ENCODE measurements at places on chromosomes 11 and 22.
A peak's percentile ranks its signal among the peaks of the same experiment; 100 is the strongest.

DNA sequence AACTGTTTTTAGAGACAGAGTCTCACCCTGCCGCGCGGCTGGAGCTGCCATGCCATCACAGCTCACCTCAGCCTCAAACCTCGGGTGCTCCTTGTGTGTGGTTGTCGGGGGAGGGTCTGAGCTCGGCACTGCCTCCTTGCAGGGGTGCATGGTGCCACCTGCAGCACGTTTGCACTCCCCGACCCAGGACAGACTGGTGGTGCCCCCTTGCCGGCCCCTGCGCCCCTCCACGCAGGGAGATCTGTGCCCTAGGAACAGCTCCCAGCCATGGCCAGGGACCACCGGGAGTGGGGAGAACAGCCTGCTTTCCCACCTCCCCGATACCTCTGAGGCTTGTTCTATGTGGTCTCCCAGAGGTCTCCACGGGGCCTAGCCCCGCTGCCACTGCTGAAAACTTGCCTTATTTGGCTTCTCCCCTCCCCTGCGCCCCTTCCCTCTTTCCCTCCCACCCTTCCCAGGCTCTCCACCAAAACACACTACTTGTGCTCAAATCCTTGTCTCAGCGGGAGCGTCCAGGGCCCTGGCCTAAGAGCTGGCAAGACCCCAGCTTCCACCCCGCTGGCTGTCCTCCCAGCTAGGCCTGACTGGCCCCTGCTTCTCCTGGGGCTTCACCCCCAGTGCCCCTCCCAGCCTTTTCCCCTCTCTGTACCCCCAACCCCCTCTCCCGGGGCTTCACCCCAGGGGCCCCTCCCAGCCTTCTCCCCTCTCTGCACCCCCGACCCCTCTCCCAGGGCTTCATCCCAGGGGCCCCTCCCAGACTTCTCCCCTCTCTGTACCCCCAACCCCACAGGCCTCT, 13.4 kb upstream of the TPCN2 start:
- DNase-seq, result no peak

DNA sequence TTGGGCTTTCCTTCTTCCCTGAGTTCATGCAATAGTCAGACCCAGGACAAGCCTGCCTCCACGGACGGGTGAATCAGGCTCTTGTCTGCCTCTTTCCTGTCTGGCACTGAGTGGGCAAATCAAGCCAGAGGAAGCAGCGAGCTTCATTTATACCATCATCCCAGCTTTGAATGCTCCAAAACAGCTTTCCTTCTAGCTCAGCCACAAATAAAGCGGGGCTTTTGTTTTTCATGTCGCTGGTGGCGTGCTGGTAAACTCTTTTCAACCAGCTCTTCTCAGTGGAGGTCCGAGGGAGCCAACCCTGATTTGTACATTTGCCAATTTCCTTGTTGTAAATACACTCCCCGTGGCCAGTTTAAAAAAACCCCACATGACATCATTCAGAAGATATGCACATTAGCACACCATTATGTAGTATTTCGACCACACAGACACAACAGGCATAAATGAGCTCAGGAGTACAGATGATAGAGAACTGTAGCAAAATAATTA, 8.6 kb downstream of the C11orf91 start:
- no peak for DNase-seq

DNA sequence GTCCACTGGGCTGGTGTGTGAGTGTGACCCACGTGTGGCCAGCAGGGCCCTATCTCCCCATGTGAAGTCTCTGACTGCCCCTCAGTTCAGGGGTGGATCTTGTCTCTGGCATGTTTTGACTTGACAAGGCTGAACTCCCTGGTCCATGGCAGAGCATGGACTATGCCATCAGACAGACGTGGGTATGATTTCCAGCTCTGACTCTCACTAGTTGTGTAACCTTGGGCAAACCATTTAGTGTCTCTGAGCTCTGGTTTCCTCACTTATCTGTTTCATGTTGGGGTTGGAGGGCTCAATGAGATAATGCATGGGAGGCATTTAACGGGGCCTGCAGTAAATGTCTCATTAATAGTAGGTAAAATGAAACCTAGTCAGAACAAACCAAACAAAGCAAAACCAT, 254.5 kb upstream of the NARS2 start:
- no peak for DNase-seq

GRCh38 chr11:87926250-87926970, 248.8 kb downstream of the RAB38 start:
- no peak for DNase-seq

GRCh38 chr11:86046116-86046515, 22.8 kb downstream of the PICALM start:
- DNase-seq, result no peak

DNA sequence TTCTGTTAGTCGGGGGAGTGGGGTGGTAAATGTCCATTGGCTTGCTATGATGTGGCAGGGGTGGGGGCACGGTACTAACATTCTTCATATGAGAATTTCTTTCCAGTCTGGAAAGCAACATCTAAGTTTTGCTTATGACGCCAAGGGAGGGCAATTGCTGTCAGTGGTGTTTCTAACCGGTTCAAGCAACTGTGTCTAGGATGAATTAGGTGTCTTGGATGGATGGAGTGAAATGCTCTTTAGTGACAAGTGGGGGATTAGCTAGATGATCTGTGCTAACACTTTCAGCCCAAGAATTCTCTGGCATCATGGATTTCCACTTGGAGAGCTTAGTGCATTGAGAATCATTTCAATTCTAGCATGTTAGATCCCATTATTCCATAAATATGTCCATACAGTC, 262.6 kb upstream of the SORL1-AS1 start:
- DNase-seq, result no peak

GRCh38 chr11:92978271-92979111, 9.0 kb downstream of the MTNR1B start:
- peak; percentile 60 for DNase-seq

DNA sequence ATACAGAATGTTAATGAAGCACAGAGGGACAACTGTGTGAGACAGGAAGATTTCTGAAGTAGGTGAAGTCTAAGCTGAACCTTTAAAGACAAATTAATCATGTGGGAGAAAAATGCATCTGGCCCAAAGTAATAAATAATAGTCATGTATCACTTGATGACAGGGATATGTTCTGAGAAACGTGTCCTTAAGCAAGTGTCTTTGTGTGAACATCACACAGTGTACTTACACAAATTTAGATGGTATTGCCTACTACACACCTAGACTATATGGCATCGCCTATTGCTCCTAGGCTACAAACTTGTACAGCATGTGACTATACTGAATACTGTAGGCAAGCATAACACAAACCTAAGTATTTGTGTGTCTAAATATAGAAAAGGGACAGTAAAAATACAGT, 112.6 kb downstream of the APOL5 start:
- no peak for DNase-seq

DNA sequence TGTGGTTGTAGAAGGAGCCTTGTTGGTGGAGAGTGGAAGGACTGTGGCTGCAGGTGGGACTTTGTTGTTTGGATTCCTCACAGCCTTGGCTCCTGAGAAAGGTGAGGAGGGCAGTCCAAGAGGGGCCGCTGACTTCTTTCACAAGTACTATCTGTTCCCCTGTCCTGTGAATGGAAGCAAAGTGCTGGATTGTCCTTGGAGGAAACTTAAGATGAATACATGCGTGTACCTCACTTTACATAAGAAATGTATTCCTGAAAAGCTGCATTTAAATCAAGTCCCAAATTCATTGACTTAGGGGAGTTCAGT, 2.4 kb downstream of the FUT4 start:
- no peak for DNase-seq

- DNase-seq, result no peak
Measured at GRCh38 chr22:30564761-30565119, 9.7 kb downstream of the GAL3ST1 start.

- no peak for DNase-seq
Measured at GRCh38 chr11:128294001-128294670, 293.2 kb downstream of the ETS1 start.

- DNase-seq, result no peak
Measured at GRCh38 chr11:68978931-68979594, 1.7 kb downstream of the MRGPRD start.

- DNase-seq, result no peak
Measured at GRCh38 chr11:128310676-128311445, 276.5 kb downstream of the ETS1 start.

DNA sequence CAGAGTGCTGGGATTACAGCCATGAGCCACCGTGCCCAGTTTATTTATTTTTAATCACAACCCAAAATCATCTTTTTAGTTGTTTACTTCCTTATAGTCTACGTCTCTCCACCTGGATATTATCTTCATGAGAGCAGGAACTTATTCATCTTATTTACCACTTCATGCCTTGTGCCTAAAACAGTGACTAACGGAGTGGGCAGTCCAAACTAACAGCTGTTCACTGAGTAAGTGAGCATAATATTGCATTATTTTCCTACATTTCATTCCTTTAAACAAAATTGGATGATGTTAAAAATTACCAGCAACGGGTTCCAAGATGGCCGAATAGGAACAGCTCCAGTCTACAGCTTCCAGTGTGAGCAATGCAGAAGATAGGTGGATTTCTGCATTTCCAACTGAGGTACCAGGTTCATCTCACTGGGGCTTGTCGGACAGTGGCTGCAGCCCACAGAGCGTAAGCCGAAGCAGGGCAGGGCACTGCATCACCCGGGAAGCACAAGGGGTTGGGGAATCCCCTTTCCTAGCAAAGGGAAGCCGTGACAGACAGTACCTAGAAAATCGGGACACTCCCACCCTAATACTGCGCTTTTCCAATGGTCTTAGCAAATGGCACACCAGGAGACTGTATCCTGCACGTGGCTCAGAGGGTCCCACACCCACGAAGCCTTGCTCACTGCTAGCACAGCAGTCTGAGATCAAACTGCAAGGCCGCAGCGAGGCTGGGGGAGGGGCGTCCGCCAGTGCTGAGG, 14.1 kb downstream of the TMEM123 start:
- DNase-seq, result no peak

DNA sequence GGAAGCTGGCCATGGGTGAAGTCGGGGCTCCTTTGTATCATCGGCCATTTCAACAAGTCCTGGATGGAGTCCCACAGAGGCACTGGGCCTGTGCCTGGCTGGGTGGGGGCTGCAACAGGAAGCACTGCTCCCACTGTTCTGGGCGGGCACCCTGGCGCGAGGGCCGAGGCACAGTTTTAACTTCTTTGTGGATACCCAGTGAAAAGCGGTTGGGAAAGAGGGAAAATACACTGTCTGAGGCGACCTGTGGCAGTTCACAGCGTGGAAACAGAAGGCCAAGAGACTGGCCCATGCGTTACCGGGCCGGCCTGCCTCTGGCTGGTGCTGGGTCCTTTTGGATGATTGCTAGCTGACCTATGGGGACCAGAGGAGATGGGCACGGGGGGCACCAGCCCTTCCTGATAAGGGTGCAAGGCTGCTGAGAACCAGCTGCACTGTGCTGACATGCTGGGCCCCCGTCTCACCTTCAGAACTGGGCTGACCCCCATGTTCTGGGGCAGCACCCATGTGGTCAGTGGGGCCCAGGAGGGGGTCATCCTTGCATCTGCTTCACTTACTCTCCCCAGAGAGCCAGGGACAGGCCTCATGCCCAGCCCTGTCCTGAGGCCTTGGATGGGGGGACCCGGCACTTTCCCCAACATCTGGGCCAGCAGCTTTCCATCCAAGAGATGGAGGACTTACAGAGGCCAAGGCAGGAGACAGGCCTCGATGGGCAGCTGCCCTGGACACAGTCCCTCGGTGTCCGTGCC, 4.2 kb downstream of the OVOL1 start:
- no peak for DNase-seq

DNA sequence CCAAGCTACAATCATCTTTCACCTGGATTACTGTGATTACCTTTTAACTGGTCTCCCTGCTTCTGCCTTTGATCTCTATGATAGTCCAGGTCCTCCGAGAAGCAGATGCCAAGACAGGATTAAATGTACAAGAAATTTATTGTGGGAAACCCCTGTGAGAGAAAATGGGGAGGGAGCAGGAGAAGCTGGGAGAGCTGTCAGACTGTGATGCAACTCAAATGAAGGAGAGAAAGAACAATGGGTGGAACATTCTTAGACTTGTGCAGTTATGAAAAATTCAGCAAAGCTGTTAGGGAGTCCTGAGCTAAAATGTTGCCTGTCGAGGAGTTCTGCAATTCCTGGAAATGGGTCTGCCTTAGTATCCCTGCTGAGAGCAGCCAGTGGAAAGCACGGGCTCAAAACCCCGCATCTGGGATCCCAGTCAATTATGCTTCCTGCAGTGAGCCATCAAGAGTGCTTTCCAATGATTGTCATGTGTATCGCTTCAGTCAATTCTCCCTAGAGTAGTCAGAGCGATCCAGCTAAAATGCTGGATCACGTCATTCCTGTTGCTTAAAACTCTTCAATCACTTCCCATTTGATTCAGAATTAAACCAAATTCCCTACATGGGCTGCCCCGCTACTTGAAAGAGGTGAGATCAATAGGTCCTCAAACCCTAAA, 16.5 kb upstream of the CSTF3 start:
- no peak for DNase-seq

GRCh38 chr11:117663821-117664220, 133.2 kb downstream of the DSCAML1 start:
- no peak for DNase-seq

GRCh38 chr11:76807206-76807875, 24.2 kb downstream of the TSKU start:
- DNase-seq, result no peak

DNA sequence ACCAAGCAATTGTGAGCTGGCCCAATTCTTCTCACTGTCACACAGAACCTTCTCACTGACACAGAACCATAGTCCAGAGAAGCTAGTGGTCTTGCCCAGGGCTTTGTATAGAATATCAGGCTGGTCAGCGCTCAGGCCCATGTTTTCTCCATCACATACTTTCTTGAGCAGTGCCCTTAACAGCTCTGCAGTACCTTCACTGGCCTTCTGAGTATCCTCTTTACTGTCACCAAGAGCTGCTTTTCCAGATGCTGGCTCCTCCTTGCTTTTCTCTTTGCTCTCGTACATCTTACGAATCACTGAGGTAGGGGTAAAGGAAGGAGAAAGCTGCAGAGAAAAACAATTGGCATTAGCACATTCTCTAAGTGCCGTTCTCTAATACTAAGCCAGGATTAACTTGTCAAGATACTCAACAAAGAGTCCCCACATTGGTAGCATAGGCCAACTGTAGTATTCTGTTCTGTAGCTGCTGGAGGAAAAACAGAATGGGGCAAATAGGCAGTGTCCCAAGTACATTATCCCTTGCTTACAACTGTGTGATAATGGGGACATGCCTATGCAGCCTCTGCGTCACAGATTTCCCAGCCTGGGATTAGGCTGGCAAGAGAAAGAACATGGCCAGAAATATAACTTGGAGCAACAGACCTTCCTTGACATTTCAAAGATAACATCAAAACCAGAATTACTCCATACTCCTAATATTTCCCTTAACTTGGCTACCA, 43.5 kb downstream of the DRG1 start:
- no peak for DNase-seq

- DNase-seq, result no peak
Measured at GRCh38 chr22:36166518-36167220, 6.1 kb upstream of the APOL3 start.

- no peak for DNase-seq
Measured at GRCh38 chr11:113163291-113164030, 150.9 kb upstream of the TTC12 start.
